ENCODE measurements at places on chromosomes 6 and 20. TPM values are rescaled to one million over a fixed set of nuclear protein-coding genes. Genes with fewer than 3 reads are reported as not detected.

DNA sequence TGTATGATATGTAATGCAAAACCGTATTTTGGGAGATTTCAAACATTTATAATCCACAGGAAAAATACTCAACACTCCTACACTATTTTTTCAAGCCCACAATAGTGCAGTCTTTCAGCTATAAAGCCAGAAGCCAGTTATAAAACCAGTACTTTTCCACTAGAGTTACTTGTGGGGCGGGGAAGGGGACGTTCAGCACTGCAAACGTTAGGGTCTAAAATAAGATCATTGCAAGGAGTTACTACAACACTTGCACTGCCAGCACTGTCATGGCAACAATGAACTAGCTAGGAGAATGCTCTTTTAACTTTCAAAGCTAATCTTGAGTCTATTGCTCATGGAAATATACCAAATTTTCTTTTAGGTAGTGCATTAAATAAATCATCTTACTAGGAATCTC lies 14.7 kb downstream of the SESN1 start:
- DNase-seq, result no peak

DNA sequence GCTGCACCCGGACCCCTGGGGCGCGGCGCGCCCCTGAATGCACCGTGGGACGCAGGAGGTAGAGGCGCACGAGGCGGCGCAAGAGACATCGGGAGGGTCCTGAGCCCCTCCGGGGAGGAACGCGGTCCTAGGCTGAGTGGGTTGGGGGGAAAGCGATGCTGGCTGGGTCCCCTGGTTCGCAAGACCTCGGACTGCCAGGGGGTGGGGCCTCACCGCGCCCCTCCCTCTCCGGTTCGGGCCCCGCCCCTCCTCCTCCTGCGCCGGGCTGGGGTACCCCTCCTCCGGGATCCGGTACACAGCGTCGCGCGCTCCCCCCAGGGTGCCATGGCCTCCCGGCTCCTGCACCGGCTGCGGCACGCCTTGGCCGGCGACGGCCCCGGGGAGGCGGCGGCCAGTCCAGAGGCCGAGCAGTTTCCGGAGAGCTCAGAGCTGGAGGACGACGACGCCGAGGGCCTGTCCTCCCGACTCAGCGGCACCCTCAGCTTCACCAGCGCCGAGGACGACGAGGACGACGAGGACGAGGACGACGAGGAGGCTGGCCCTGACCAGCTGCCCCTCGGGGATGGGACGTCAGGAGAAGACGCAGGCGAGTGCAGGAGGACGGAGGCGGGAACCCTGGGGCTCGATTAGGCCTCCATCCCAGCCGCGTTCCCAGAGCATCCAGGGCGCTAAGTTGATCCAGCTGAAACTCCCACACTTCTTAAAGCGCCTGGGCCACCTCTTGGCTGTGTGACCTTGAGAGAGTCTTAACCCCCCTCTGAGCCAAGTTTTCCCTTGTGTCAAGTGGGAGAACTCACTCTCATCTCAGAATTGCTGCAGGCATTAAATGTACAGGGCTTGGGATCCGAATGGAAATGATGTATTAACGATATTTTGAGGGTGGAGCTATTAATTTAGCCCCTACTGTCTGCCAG lies 541 bp downstream of the SNX21 start:
- DNase-seq, result peak; percentile 73

GRCh38 chr6:16657768-16658167 lies 103.5 kb downstream of the ATXN1 start:
- no peak for DNase-seq

- DNase-seq, result peak; percentile 59
Observed at GRCh38 chr20:52996130-52996529, 24.0 kb downstream of the TSHZ2 start.

DNA sequence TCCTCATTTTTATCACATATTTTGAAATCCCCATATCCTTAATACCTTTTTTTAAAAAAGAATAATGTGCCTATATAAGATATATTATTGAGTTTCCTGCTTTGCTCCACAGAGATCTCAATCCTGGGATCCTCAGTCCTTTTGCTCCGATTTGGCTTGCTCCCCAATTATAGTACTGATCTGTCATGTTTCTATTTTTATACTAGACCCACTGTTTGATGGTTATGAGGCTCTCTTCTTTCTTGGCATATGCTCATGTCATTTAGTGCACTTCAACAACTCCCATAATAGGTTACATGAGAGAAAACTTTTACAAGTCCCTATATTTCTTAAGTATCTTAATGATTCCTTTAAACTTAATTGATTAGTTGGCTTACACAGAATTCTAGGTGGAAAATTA lies 958.5 kb upstream of the EPHA7 start:
- no peak for DNase-seq

DNA sequence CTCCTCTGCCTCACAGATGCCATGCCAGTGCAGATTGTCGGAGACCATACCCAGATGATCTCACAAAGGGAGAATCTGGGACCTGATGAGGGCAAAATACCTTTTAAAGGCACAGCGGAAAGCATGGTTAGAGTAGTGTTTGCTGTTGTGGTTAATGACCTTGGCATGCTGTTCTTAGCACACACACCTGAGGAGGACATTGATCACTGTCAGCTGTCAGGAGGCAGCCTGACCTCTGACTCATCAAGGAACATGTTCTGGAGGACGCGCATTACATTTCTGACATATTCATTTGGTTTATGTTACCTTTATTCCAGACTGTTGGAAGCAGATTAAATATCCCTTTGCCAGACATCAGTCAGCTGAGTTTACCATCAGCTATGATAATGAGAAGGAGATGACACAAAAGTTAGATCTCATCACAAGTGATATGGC lies 57.1 kb downstream of the GOPC start:
- peak; percentile 79 for DNase-seq

Gene TOX2
- 6.1 TPM for total RNA-seq

Gene BTNL2
- total RNA-seq, result not detected

Gene BPI
- total RNA-seq, result 0.91 TPM
